ENCODE measurements at places on chromosomes 11 and 22.
A peak's percentile ranks its signal among the peaks of the same experiment; 100 is the strongest.

- no peak for DNase-seq
These were observed 36.8 kb upstream of the CSTF3 start for GRCh38 chr11:33197915-33198727.

- DNase-seq: no peak
These were observed 24.0 kb upstream of the LMO1 start for GRCh38 chr11:8287703-8288102.

DNA sequence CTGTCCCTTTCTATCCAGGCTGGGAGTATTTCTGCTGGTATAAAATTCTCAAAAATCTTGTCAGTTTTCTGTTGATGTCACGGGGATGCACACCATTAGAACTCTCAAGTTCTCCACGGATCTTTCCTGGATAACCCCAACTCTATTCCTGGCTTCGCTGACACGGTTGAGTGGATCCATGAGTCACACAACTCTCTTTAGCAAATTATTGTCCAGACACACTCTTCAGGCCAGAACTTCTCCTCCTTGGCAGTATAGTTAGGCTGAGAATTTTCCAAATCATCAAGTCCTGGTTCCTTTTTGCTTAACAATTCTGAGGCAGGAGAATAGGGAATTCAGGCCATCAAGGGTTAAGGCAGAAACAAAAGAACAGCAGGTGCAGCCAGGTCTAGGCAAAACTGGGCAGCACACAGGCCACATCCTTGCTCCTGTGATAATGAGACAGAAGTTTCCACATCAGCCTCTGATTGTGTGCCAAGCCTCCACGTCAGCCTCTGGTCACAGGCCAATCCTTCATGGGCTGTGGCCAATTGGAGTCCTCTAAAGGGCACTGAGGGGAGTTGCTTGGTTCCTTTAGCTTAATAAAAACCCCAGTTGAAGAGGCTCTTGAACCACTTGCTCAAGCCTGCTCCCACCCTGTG is 5.7 kb upstream of the ACAT1 start:
- DNase-seq: peak; percentile 93

DNA sequence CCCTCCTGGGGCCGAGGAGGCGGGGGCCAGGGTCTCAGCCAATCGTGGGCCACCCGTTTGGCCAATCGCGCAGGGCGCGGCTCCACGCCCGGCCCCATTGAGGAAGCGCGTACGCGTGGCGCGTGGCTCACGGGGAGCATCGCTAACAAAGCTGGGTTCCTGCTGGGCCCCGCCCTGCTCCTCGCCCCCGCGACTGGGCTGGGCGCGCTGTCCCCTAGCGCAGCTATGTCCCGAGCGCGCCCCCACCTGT is 614 bp upstream of the ASCL2 start:
- no peak for DNase-seq

DNA sequence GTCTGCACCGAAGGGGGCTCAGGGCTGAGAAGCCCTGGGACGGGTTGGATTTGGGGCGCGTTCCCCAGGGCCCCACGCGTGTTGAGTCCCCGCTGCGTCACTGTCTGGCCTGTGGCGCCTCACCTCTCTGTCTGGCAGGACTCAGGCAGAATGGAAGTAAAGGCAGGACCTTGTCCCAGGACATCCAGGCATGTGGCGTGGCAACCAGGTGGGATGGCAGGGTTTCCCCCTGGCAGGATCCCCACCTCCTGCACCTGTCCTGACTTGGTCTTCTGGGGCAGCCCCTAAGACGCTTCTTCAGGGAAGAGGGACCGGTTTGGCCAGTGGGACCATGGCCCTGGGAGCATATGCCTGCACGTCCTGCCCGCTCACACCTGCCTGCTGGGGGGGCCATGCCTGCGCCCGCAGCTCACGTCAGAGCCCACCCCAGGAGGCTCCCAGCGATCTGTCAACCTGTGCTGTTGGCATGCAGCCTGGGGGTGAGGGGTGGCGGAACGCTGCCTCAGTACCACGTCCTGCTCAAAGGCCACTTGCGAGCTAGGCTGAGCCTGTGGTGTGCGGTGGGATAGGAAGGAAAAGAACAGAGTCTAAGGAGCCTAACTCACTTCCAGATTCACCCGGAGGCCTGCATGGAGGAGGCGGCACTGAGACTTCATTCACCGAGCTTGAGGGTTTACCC is 72.7 kb downstream of the KCNQ1 start:
- no peak for DNase-seq

DNA sequence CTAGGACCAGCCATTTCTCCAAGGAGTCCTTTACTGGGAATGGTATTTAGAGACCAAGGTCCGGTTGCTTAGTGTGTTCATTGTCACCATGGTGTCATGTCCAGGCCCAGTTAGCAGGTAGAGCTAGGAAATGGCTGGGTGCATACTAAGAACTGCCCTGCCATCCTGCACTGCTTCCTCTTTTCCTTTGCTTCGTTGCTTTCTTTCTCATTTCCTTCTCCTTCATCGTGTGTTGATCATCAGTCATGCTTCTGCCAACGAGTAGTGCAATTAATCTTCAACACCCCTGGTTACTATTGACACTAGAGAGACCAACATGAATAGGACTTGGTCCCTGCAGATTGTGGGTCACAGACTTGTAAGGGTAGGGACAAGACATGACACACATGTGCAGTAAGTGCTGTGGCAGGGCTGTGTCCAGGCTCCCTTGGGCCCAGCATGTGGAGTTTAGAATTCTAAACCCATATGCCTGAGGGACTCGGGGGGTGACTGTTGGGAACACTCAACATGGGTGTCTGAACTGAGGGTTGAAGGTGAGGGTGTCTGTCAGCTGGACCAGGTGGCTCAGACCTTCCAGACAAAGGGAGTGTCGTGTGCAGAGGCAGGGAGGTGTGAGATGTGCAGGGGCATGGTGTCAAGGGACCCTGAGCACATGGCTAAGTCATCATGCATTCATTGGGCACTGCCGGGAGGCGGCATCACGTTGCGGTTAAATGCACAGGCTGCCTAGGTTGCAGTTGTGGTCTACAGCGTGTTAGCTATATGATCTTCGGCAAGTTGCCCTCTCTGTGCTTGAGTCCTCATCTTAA is 42.6 kb downstream of the ST14 start:
- no peak for DNase-seq

DNA sequence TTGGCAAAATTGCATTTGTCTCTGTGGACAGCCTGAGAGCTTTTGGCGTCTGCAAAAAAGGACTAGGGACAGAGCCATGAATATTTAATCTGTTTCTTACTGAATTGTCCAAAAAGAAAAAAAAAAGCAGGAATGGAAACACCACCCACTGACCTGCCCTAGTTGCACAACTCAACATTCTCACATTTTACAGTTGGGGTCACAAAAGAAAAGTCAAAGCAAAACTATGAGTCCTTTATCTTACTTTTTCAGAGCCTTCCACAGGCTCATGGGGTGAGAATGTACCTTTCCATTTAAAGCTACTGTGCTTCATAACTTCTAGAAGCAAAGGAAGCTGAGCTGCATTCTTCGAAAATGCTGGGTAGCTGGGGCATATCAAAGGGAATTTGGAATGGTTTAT is 225.7 kb downstream of the FAM76B start:
- DNase-seq: no peak

GRCh38 chr22:21450858-21451353 is 16.3 kb upstream of the TMEM191C start:
- DNase-seq: no peak

DNA sequence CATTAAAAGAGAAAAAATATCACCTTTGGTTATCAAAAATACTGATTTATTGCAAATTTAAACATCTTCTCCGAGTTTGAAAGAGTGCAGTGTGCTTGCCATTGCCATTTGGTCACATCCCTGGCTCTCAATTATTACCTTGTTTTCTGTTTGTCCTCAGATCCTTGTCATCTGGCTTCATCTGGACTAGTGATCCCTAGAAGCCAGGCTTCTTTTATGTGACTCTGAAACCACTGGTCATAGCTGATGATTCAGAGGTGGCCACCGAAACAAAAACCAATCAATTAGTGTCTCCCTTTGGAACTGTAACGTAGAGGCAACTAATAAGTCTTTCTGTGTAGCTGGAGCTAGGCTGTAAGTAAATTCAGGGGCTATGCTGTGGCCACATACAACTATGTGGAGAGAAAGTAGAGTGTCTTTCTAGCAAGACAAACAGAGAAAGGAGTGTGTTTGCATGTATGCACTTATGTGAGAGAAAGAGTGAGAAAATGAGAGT is 237.9 kb downstream of the LUZP2 start:
- no peak for DNase-seq

DNA sequence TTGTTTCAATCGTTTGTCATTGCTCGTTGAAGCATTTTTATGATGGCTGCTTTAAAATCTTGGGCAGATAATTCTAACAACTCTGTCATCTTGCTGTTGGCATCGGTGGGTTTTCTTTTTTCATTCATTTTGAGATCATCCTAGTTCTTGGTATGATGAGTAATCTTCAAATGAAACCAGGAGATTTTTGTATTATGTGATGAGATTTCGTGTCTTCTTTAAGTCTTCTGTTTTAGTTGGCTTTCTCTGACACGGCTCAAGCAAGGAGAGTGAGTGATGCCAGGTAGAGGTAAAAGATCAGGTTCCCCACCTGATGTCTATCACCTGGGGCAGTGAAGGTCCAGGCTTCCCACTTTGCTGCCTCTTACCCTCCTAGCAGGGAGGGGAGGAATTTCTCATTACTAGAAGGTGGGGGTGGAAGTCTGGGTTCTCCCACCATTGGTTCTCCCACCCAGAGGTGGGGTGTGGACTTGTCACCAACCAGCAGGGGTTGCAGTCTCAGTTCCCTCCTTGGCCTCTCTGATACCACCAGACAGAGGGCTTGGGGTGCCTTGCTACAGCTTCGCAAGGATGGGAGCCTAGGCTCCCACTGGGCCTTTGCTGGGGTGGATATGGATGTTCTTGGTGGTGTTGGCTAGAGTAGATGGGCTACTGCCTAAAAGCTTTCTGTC is 12.9 kb downstream of the CDC45 start:
- DNase-seq: no peak

- no peak for DNase-seq
These were observed 747 bp downstream of the NXF1 start for GRCh38 chr11:62804310-62805075.

DNA sequence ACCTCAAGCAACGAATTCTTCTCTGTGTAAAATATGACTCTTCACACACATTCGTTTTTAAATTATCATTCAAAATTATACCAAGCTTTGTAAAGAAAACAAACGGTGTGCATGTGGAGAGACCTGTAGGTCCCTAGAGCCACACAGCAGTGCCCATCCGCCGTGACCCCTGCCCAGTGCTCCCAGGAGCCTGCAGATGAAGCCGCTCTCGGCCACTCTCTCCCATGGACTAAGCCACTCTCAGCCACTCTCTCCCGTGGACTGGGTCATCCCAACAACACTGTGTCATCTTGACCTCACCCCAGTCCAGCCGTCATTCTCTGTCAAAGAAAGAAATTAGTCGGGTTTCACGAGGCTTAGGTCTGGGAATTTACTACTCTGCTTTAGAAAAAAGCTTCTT is 391.6 kb downstream of the BRD1 start:
- no peak for DNase-seq

DNA sequence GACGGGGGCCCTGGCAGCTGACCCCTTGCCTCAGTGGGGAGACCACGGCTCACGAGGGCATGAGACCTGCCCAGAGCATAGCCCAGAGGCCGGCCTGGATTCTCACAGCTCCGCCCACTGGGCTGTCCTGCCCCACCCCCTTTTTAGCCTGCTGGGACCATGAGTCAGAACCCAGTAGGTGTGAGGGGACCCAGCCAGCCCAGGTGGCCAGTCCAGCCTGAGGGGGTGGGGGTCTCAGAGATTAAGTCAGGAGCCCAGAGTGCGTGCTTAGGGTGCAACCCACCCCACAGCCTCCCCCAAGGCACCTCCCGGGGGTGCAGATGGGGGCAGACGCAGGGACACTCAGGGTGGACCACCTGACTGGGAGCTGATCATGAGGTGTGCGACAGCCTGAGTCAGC is 40.1 kb upstream of the PPARA start:
- peak; percentile 66 for DNase-seq

DNA sequence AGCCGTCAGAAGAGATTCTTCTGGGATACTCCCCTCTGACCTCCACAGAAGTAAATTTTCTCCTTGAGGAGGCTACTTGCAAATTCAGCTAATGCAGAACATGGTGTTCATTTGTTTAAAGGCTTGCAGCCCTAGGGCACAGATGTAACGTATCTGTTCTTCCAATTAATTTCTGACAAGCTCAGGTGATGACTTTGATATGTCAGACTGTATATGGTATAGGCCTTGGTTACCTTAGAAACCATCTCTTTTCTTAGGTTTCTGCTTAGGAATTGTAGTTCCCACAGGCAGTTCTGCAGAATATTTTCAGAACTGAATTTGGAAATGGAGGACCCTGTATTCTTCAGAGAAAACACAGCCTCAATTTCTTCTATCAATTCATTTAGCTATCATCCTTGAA is 117.1 kb downstream of the DDX10 start:
- no peak for DNase-seq

DNA sequence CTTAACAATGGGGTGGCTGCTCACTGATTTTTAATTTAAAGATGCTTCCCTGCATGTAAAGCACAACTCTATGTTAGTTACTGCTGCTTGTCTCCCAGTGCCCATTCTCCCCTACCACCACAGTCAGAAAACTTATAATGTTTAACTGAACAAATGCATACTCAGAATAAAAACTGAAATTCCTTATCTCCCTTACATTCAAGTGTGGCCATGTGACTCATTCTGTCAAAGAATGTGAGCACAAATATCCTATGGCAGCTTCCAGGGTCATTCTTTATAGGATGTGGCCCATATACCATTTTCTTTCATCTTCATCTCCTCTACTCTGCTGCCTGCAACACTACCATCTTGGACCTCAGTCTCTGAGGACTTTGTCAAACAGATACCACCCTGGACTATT is 374.8 kb downstream of the DYNC2H1 start:
- DNase-seq: no peak

DNA sequence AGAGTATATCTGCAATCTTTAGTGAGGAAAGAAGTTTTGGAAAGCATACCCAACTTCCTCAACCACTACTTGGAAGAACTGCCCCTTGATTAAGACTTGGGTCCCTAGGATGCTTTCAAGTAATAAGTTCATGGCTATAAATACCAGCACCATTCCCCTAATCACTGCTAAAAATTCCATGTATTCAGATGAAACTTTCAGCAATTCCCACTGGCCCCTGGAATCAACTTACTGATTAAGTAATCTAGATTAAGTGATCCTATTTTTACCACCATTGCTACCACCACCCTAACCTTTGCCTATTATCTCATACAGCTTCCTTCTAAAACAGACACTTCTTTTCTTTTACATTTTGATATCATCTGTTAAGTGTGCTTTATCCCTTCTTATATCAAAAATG is 10.5 kb downstream of the PICALM start:
- no peak for DNase-seq

GRCh38 chr11:63212742-63213141 is 30.7 kb downstream of the SLC22A25 start:
- DNase-seq: peak; percentile 21

- no peak for DNase-seq
These were observed 19.2 kb upstream of the ASPHD2 start for GRCh38 chr22:26409719-26410335.

DNA sequence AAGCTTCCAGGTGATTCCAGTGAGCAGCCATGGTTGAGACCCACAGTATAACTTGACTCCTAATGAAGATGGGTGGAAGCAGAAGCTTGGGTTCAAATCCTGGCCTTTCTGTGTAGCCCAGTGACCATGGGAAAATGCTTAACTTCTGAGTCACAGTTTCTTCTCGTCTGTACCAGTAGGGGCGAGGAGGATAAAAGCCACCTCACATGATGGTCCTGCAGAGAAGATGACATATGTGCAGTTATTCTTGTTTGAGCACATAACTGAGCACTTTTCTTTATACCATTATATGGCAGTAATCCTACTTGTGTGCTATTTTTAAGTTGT is 4.9 kb downstream of the TMEM109 start:
- no peak for DNase-seq

- DNase-seq: no peak
These were observed 64.7 kb upstream of the TOP3B start for GRCh38 chr22:22047266-22047665.

- DNase-seq: no peak
These were observed 693.7 kb upstream of the CCDC179 start for GRCh38 chr11:23554002-23554401.
